ENCODE measurements at places on chromosomes 5 and 9.

DNA sequence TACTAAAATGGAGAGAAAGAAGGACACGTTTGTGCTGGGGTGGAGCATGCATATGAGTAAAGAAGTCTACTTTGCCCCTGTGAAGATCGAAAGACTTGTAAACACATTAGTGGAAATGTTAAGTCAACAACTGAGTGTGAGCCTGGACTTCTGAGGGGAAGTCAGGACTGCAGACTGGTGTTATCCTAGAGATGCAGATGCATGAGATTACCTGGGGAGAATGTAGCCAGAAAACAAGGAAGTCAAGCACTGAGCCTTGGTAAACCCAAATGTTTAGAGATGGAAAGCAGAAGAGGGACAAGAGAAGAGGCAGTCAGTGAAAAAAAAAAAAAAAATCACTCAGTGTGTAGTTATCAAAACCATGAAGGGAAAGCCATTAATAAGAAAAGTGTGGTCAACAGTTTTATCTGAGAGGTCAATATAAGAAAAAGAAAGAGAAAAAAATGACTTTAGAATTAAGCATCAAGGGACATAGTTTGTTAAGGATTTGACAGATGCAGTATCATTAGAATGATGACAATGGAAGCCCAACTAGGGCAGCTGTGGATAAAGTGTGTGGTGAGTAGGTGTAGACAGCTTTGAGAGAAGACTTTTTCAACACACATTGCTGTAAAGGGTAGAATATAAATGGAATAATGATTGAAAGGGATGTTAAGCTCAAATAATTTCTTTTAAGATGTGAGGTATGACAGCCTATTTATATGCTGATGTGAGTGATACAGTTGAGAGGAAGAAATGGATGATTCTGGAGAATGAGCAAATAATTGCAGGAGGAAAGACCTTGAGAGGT lies 22.2 kb downstream of the JAKMIP2 start:
- DNase-seq = no peak

GRCh38 chr5:16736158-16736995 lies 119.6 kb upstream of the RETREG1 start:
- no peak for DNase-seq

DNA sequence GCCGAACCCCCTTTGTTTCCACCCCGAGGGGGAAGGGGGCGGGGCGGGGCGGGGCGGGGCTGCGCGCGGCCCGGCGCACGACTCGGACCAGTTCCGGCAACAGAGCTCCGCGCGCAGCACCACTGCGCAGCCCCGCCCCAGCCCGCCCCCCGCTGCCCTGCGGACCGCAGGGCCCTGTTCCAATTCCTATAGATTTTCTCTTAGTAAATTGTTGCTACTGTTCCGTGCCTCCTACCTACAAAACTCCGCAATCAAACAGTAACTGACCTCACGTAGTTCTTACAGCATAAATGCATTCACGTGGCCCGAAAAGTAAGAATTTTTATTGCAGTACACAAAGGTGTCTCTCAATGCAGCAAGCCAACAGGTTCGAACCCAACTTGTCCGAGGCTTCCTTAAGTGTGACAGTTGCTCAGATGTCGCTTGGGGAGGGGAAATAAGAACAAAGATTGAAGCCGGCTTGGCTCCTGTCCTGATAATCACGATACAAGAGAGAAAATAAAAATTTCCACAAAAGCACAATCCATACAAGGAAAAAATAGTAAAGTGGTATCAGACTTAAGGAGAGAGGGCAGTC lies 1.2 kb upstream of the RNF38 start:
- peak; percentile 68 for DNase-seq

GRCh38 chr5:74640954-74641734 lies 616 bp upstream of the ENC1 start:
- peak; percentile 53 for DNase-seq

DNA sequence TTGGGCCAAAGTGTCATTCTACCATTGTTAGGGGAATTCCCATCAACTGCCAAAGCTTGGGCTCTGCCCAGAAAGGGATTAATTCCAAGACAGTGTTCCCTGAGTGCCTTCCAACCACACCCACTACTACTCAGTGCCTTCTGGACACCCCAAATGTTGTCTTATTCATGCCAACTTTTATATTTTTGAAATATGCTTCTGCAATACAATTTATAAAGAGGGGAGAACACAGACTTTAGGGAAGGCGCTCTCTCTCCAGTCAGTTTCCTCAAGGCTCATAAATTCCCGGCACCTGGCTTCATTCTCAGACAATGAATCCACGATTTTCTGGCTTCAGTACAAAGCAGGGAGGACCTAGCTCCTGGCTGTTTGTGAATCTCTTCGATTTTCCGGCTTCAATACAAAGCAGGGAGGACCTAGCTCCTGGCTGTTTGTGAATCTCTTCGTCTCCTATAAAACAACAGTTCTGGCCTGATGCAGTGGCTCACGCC lies 120.1 kb upstream of the MYO10 start:
- DNase-seq = no peak

- DNase-seq = no peak
Measured at GRCh38 chr9:132663117-132663516, 6.7 kb downstream of the DDX31 start.

GRCh38 chr5:124059200-124059599 lies 547.2 kb downstream of the CSNK1G3 start:
- no peak for DNase-seq

DNA sequence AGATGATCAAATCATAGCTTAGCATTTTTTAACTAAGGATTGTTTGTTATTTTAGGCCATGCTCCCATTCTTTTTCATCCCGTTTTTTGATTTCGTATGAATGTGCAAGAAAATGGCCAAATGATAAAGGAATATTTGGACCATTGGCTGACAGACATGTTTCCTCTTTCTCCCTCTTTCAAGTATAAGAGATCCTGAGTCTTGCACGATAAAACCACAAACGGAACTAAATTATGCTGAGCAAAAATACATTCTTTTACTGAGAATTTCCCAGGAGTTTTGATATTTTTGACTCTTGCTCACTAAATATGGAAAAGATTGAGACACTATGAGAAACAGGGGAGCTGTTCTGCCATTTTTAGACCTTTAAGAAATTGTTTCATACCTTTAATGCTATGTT lies 90.4 kb upstream of the KLF9 start:
- peak; percentile 81 for DNase-seq

DNA sequence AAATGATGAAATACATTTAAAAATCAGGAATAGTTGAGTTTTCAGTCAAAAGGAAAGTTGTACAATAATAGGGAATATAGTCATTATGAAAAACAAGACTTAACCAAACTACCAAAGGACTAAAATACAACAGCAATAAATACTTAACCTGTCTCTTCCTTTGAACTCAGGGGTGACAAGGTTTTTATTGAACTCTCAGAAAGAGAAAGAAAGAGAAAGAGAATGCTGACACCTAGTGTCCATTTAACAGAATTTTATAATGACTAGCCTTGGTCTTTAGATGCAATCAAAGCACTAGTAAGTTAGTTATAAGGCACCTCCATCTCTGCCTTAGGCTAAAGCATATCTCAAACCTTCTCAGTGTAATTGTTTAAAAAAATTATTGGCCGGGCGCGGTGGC lies 47.5 kb downstream of the UIMC1 start:
- DNase-seq = peak; percentile 71

- DNase-seq = peak; percentile 30
Measured at GRCh38 chr9:81052846-81053245, 636.5 kb downstream of the TLE1 start.

GRCh38 chr9:36306471-36307306 lies 48.4 kb upstream of the GNE start:
- no peak for DNase-seq

DNA sequence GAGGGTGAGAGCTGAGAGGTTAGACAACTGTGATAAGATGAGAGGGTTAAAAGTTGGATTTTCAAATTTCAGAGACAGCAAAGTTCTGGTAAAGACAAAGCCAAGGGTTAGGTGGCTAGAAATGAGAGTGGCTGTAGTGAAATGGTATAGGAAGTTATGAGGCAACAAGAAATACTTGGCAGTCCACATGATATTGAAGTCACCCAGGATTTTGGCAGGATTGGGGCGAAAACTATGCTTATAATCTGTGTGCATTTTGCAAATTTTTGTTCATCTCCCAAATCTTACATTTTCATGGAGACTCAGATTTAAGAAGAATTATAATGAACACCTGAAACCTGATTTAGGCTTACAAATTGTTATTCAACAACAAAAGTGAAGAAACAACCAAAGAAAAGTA lies 35.6 kb downstream of the C9 start:
- DNase-seq = no peak
